Stimulated activated CD8-positive, alpha-beta memory T cell treated with anti-CD3 and anti-CD28 coated beads, Interleukin-2, amount 100 ng/mL, for 48 hours (primary cell): ENCODE measurements at places on chromosomes 1 and 21.

GRCh38 chr1:116024626-116025025 is 48.3 kb downstream of the SLC22A15 start:
- no peak for DNase-seq

DNA sequence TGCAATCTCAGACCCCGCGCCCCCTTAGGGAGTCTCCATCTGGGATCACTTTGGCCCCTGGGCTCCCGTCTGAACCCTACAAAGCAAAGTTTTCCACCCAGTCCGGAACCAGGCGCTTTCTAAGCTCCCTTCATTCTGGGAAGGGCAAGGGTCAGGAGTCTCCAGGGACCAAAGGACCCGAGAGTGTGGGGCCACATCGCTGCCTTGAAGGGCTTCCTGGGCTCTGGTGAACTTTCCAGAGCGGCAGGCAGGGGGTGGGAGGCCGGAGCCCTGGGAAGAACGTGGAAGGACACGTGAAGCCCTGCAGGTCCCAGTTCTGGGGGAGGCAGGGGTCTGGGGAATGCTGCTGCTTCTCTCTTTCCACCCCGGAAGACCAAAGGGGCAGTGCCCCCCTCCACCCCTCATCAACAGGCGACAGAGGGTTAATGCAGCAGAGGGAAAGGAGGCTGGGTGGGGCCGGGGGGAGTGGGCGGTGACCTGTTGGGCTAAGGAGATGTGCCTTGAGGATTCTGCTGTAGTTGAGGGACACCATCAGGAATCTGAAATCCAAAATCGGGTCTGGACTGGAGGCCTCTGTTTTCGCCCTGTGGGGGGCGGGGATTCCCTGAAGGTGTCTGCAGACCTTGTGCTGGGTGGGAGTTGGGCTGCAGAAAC is 734 bp downstream of the CDK18 start:
- DNase-seq, result no peak

GRCh38 chr1:41323243-41323642 is 38.0 kb upstream of the FOXO6 start:
- no peak for DNase-seq

GRCh38 chr1:35178295-35178695 is 14.7 kb downstream of the SFPQ start:
- DNase-seq, result no peak

DNA sequence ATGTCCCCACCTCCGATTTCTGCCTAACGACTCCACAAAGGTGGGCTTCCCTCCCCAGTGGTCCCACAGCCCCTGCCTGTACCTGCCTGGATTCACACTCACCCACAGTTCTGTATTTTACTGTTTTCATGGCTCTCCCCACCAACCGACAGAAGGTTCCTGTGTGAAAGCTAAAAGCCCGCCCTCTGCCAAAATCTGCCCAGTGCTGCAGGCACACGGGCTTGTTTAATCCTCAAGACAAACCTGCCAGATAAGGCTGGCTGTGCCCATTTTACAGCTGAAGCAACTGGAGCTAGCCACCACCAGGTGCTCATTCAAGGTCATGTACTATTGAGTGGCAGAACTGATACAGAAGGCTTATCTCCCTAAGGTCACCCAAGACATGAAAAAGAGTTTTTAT is 114.5 kb downstream of the HIVEP3 start:
- DNase-seq, result no peak

DNA sequence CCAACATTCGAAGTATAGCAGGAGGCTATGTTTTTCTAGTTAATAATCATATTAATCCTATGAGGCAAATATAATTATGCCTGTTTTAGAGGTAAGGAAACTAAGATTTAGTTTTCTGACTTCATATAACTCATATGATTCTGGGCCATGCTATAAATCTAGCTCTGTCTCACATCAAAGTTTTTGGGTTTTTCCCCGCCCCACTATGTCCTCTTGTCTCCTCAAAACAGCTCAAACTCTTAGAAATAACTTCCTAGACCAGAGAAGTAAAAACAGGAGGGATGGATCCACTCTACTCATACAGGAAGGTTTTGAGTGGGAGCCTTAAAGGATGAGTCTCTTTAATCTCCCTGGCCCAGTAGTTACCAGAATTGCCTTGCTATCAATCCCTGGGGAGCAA is 256.4 kb upstream of the FGGY start:
- DNase-seq, result no peak

GRCh38 chr1:231107151-231107550 is 54.7 kb upstream of the TRIM67 start:
- no peak for DNase-seq
